ENCODE measurements at places on chromosomes 3 and 15.

DNA sequence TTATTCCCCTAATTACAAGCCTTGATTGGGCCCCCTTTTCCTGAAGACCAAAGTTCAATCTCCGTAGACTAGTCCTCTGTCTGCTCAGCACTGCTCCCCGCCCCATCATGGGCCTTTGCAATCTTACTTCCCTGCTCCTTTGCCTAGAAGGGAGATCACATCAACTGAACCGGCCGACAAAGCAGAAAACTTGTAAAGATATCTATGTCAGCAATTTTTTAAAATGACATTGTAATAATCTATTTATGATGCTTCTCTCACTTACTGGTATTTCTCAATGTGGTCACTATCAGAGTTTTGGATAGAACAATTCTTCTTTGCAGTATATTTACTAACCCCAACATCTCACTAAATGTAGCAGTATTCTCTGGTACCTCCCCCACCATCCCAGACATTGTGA is 17.3 kb downstream of the ANAPC13 start:
- DNase-seq, result no peak

- no peak for DNase-seq
Observed at GRCh38 chr3:102016417-102016816, 167.1 kb downstream of the NFKBIZ start.

DNA sequence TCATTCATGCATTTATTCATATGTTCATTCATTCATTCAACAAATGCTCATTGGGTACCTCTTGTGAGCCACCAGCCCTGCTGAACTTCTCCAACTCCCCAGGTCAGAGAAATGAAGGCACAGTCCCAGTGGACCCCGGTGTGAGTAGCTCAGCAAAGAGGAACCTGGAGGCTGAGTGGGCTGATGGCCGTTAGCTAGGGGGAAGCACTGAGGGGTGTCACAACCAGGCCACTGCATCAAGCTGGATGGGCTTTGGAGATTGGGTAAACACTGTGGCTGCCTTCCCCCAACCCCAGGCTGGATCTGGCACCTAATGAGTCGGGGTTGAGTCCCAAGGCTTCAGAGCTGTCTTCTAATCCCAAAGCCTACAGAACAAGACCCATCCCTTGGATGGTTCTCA is 12.1 kb upstream of the ALAS1 start:
- DNase-seq, result no peak

DNA sequence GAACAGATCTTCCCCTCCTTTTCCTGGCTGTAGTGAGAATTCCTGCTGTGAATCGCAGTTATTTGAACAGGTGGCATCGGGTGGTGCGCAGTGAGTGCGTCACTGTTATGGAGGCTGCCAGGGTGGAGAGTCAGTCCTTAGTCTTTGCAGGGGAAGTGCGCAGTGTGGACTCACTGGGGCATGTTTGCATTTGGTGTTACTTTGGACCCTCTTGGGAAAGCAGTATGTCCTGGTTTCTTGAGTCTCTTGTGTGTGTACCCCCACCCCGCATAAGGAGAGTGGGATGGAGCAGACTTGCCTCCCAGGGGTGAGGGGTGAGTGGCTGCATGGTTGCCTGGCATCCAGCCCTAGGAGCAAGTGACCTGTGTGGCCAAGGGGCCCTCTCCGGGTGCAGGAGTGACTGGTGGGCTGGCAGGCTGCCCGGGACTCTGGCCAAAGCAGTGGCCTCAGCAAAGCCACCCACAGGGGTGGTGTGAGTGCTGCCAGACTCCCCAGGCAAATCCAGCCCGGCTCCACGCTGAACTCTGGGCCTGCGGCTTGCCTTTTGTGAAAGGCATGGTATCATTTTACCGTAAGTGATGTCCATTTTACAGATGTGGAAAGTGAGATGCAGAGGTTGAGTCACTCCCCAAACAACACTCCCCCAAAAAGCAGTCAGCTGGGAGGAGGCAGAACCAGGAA is 46.4 kb downstream of the DNASE1L3 start:
- no peak for DNase-seq
